Sciatic nerve (tissue), 2 donors: ENCODE measurements at places on chromosomes 12 and 14. TPM values are rescaled to one million over a fixed set of nuclear protein-coding genes. Genes with fewer than 3 reads are reported as not detected.

DNA sequence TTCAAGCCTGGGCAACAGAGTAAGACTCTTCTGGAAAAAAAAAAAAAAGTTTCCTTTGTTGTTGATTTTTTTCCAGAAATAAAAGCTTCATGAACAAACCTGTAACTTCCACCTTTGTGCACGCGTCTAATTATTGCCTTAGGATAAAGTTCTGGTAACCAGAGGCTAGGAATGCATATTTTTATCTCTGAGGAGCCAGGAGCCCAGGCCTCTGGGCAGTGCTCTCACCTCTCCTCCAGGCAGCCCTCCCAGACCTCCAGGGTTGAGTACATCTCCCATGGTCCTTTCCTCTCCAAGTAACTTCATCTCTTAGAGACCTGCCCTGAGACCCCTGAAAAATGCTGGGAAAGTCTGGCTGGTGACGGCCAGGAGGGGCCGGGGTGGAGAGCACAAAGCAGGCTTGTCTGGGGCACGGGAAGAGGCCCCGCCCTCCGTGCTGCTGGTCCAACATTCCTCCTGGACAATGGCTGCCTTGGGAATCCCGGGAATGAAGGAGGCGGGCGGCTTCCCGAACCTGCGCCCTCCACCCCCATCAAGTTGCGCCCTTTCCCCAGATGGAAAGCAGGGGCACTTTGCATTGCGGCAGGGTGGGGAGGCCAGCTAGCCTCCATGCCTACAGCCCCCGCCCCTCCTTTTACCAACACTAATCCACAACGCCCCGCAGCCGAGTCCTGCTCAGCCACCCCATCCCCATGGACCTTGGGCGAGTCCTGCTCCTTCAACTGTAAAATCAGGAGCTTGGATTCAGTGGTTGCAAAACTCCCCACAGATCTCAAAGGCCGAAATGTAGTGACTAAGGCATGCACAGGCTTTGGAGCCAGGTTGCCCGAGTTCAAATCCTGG lies 7.3 kb upstream of the FIGNL2 start:
- DNase-seq = peak; percentile 83

PTPN6 gene
- 35.0 TPM for total RNA-seq

- no peak for DNase-seq
Observed at GRCh38 chr12:21675096-21675495, 17.5 kb upstream of the LDHB start.

DNA sequence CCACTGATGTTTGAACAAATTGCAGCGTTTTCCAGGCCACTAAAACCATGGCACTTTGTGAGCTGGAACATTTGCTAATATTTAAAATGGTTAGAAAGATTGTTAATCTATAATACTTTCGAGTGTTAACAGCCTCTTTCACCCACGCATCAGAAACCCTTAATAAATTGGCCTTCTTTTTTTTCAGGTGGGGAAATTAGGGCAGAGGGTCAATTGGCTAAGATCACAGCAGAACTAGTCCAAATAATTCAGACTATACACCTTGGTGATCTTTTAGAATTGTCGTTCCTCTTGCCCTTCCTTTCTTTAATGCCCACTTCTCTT lies 105.8 kb downstream of the PTCSC3 start:
- no peak for DNase-seq

EAPP gene
- total RNA-seq = 34.6 TPM

DNA sequence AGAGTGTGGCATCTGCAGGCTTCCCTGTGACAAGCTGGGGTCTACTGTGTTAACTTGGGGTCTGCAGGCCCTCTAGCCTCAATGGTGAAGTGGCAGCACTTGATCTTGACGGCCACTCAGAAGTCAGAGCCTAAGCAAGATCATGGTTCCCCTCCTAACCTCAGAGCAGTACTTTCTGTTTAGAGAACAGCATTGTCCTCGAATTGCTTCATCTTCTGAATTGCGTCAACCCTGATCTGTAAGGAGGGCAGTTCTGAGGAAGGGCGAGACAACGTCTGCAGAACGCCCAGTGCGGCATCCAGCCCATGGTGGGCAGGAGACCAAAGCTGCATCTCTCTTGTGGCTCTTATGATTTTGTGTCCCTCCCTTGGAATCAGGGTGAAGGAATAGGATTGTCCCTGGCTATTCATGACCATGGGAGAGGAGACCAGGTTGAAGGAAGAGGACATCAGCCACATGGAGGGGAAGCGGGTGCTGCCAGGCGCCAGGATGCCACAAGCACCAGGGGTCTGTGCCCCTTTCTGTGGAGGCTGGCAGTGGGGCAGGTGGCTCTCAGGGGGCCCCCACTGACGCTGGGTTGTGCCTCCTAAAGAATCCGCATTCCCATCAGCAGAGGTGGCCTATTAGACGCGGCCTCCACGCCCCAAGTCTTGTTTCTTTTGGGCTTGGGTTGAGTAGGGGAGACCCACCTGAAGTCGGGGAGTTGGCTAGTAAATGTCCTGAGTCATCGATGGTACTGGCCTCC lies 2.2 kb downstream of the SERPINA9 start:
- DNase-seq = no peak

CCDC38 gene
- total RNA-seq = 0.40 TPM

GRCh38 chr14:60975551-60975950 lies 5.3 kb downstream of the TRMT5 start:
- no peak for DNase-seq

RDH12 gene
- total RNA-seq = not detected

DNA sequence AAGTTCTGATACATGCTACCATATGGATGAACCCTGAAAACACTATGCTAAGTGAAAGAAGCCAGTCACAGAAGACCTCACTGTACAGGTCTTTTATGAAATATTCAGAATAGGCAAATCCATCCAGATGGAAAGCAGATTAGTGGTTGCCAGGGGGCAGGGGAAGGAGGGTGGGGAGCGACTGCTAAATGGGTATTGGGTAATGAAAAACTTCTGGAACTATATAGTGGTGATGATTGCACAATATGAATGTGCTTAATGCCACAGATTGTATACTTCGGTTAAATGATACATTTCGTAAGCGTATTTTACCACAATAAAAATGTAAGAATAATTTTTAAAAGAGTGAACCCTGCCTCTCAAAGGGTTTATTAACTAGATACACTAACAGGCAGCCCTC lies 11.8 kb upstream of the KSR2 start:
- DNase-seq = no peak

DNA sequence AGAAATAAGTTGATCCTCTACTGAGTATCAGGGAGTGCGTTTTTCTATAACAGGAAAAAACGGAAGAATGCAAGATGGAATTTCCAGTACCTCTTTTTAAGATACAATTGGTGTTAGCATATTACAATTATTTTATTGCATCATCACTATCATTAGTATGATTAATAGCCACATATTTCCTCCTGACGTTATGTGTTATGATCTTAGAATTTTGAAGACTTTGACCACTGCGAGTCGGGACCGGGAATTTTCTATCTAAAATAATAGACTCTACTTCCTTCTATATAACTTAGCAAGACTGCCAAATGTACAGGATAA lies 679 bp upstream of the SAV1 start:
- DNase-seq = no peak

GRCh38 chr12:39103552-39104165 lies 198.3 kb upstream of the CPNE8 start:
- DNase-seq = no peak

GRCh38 chr14:81535396-81536164 lies 1.9 kb upstream of the SEL1L start:
- no peak for DNase-seq

DNA sequence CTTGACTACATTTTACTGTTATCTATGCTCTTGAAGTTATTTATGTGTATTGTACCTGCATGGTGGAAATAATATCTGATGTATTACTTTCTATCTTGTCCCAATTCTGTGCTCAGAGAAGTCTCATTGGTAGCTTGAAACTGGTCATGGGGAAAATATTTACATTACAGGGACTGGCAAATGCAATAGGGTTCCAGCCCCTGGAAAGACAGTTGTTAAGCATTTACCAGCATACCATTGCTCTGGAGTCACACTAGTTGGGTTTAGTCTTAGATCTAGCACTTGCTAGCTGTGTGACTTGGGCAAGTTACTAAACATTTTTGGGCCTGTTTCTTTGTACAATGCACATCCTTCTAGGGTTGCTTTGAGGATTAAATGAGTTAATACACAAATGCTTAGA lies 86.3 kb upstream of the NRXN3 start:
- no peak for DNase-seq

DNA sequence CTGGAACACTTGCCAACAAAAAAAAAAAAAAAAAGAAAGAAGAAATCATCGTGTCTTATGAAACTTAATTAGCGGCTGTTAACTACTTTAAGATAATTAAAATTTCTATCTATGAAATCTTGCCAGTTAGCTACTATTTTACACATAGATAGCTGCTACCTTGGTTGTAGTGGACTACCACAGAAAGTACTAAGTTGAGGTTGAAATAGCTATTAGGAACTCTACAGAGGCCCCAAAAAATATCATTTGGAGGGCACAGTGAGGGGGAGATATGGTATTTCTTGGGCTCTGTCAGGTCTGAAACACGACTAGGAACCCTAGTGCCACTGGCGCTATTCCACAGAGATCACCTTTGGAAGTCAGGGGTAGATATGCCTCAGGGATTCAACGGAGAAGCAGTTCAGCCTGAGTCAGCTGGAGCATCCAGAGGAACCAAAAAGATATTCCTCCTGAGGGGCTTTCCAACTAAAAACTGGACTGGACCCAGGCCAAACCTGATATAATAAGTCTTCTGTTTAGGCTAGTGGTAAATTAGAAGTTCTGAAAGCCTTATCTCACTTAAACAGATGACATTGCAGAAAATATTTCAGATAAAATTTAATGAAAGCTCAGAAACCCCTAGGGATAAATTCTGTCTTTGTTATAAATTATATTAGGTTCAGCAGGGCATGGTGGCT lies 126.1 kb downstream of the EPS8 start:
- DNase-seq = no peak
